ENCODE measurements at places on chromosomes 13 and 19.

DNA sequence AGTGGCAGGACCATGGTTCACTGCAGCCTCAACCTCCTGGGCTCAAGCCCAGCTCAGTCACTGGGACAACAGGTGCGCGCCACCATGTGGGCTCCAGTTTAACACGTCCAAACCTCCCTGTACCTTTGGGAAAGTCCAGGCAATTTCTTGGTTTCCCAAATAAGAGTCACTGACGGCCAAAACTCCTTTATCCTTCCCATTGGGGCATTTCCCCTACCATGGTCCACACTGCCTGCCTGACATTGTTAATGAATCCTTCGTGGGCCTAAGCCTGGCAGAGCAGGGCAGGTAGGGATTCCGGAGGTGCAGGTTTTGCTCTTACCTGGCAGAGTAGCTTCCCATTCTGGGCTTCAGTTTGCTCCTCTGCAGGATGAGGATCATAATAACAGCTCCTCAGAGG lies 66.2 kb upstream of the TM9SF2 start:
- DNase-seq = no peak

- DNase-seq = no peak
Measured at GRCh38 chr19:6723108-6723618, 2.7 kb upstream of the C3 start.

GRCh38 chr13:114148521-114148855 lies 16.1 kb upstream of the RASA3 start:
- DNase-seq = no peak

DNA sequence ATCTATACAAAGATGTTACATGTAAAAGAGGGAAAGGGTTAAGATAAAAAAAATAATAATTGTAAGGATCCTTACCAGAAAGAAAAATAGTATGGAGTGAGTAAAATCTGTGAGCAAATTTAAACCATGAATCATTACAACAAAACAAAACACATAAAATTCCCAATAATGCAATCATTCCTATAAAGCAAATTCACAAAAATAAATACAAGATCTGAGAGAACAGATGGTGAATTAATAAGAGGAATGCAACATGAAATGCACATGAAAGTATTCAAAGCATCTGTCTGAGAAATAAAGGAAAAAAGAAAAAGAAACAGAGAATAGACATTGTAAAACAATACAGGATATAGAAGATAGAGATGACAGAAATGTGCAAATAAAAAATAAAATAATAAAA lies 681.5 kb upstream of the KLHL1 start:
- no peak for DNase-seq

DNA sequence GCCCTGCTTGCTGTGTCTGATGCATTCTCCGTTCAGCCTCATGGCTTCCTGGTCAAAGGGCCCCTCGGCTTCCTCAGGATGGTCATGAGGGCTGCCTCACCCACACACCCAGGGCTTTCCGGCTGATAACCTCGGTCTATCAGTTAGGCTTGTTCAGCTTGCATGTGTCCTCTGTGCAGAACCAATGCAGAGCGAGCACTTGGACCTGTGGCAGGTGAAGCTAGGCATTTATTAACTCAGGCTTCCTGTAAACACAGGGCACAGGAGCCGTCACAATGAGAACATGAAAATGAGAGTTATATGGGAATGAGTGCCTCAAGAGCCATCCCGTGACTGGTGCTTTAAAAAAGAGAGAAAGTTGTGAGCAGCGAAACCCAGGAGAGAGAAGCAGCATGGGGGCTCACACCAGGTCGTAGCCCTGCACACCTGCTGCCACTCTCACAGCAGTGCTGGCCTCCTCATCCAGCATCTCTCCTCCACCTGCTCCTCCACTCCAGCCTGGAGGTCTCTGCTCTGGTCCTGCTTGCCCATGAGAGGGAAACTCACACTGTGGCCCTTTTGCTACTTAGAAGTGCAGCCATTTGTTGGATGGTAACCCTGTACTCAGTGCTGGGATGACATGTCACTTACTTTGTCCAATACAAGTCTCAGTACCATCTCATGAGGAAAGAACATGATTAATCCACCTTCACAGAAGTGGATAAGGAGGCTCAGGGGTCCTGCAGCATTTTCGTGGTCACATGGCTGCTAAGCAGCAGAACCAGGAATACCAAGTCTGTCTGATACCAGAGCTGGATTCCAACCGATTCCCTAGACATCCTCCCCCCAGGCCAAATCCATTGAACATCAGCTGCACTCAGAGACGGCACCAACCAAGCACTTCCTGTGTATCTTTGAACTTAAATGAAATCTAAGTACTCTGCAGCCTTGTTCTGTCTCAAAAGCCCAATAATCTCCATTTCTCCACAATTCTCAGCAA lies 50.5 kb upstream of the IRS2 start:
- DNase-seq = no peak

GRCh38 chr19:6740589-6741343 lies 1.3 kb downstream of the TRIP10 start:
- no peak for DNase-seq

GRCh38 chr19:28075229-28075628 lies 1137.7 kb downstream of the UQCRFS1 start:
- DNase-seq = no peak

DNA sequence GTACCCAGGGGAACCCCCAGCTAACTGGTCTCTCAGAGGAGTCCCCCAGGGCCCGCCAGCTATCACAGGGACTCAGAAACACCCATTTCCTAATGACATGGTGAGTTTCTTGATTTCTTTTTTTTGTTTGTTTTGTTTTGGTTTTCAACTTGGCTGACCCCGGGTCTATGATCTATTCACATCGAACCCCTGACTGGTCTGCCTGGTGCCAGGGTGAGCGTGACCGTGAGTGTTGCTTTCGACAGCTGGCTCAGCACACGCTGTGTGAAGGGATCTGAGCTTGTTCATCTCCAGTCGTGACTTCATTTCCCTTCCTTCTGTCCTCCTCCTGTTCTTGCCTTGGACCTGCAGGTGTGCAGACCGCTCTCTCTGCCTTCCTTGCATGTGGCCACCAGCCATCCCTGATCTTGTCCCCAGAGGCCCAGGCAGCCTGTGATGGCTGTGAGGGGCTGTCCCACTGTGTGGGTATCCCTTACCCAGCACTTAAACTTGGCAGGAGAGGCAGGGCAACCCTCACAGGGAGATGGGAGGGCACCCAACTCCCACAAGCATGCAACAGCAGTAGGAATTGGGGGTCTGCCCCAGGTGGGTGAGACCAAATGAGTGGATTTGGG lies 26.2 kb downstream of the TMEM161A start:
- DNase-seq = no peak

GRCh38 chr19:52187407-52187806 lies 2.4 kb upstream of the PPP2R1A start:
- no peak for DNase-seq

DNA sequence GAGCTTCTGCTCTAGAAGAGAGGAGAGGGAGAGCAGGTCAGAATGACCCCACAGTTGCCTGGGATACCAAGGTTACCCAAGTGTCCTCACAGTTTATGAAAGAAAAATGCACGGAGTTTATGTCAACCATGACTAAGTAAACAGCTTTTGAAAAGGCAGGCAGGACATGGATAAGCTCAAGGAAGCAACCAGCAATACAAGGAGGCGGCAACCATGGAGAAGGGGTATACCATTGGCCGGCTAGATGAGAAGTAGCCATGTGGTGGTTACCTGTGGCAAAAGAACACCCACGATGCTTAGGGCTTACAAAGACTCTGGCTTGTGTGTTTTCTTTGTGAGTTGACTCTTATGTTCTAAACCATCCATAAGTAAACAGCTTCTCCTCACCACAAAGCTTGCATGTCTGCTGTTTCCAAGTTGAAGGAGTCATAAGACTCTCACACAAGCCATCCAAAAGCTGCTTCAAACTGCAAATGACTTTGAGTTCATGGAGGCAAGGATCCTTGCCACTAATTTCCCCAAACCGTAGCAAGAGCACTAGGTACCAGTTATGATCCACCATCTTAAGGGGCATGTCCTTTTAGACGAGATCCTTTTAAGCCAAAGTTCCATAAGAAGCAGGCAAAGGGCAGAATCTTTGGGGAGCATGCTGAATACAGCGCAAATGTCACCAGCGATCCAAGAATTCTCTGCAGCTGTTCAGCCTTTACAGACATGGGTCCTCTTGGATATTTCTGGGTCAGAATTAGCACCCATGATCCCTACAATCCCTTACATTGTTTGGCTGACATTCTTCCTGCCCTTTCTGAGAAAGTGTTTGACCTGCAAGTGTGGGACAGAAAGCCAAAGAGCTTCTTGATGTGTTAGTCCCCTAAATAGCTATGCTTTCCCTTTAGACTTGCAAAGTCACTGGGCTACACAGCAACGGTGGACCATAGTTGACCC lies 74.8 kb upstream of the IPO5 start:
- no peak for DNase-seq

- no peak for DNase-seq
Measured at GRCh38 chr19:48770266-48770665, 14.9 kb downstream of the FGF21 start.

- DNase-seq = peak; percentile 51
Measured at GRCh38 chr13:46207828-46208227, 3.9 kb upstream of the LRRC63 start.

DNA sequence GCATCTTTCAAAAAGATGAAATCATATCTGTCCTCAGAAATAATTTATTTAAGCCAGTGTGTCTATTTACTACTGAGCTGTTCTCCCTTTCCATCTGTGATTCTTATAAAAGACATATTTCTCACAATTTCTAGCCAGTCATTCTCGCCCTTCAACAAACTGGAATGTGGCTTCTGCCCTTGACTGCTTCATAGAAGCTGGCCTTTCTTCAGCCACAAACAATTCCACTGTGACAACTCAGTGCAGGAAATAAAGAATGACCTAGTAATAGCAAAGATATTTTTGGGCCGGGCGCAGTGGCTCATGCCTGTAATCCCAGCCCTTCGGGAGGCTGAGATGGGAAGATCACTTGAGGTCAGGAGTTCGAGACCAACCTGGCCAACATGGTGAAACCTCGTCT lies 655.5 kb downstream of the PCDH9 start:
- DNase-seq = no peak

- no peak for DNase-seq
Measured at GRCh38 chr13:49681842-49682435, 9.3 kb downstream of the EBPL start.

DNA sequence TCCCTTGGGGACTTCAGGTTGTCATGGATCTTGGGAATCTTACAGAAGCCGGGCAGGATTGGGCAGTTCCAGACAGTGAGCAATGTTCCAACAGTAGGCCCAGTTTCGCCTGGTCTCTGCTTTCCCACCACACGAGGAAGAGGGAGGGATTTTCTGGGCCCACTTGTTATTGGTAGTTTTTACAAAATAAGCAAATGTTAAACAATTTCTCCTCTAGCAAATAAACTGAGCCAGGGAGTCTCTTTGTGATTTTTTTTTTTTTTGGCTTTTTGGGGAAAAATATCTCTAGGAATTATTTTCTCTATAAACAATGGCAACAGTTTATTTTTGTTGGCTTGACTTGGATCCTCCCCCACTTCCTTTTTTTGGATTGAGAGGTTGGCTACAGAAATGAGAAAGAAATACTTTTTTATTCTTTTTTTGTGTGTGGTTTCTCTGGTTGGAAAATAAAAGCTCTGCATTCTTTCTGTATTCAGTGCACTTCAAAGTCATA lies 89.3 kb downstream of the TM9SF2 start:
- DNase-seq = peak; percentile 17

DNA sequence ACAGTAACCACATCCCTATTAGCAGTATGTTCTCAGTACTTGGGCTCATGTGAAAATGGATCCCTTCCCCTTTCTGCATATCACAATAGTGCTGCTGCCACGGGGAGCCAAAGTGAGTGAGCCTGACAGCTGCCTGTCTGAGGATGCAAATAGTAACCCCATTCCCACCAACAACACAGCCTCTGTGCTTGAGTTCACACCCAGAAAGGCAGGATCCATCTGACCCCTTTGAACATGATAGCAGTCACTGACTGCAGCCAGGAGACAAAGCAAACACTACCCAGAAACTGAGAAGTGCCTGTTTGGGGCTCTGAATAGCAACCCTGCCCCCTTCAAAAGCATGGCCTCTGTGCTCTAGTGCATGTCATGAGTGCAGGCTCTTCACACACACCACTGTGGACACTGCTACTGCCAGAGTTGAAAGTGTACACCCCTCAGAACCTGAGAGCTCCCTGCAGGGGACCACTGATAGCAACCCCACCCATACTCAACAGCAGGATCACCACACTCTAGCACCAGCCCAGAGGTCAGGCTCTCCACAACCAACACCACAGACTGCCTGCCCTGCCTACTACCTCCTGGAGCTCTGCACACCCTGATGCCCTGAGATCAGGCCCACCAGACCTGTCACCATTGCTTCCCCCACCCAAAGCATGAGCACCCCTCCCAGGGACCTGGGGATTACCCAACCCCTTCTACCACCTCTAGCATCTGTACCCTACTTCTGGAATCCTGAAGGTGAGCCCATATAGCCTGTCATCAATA lies 1563.5 kb upstream of the PRR20A start:
- DNase-seq = no peak

DNA sequence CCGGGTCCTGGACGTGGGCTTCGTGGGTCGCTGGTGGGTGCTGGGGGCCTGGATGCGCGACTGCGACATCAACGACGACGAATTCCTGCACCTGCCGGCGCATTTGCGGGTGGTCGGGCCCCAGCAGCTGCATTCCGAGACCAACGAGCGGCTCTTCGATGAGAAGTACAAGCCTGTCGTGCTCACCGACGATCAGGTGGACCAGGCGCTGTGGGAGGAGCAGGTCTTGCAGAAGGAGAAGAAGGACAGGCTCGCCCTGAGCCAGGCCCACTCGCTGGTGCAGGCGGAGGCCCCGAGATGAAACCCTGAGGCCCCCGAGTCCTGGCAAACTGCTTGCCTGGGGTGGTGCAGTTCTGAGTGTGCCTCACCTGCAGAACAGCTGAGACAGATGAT lies 787 bp downstream of the TIMM29 start:
- no peak for DNase-seq

DNA sequence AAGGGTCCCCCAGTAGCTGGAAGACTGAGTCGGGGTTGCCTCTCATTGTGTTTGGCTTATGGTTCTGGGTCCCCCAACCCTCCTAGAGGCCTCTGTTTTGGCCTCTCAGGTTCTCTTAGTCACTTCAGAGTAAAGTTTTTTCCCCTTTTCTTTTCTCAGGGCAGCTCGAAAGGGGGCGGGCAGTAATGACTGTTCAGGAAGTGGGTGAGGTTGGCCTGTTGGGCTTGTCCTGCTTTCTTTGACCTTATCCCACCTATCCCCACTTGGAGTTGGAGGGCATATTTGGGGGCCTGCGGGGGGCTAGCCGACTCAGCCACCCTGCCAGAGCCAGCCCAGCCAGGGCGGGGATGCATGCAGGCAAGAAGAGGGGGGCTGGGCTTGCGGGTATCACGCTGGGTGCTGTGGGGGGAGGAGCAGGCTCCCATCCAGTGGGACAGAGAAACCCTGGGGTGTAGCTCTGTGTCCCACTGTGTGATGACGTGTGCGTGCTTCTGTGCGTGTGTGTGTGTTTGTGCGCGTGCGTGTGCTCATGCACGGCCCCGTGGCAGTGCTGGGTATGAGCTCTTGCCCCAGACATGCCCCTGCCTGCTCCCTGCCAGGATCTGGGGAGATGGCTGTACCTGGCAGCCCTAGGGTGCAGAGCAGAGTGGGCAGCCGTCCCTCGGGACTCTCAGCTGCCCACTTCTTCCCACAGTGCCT lies 1.4 kb downstream of the CIC start:
- peak; percentile 69 for DNase-seq

GRCh38 chr19:15107061-15108010 lies at the start of gene SYDE1:
TSS of gene SYDE1 (plus strand) at chr19:15107401. CDS start at chr19:15107434, 33 bp downstream.
- no peak for DNase-seq
